SJCRH30 (cell line): ENCODE measurements at places on chromosomes 3 and 15.
A peak's percentile ranks its signal among the peaks of the same experiment; 100 is the strongest.

DNA sequence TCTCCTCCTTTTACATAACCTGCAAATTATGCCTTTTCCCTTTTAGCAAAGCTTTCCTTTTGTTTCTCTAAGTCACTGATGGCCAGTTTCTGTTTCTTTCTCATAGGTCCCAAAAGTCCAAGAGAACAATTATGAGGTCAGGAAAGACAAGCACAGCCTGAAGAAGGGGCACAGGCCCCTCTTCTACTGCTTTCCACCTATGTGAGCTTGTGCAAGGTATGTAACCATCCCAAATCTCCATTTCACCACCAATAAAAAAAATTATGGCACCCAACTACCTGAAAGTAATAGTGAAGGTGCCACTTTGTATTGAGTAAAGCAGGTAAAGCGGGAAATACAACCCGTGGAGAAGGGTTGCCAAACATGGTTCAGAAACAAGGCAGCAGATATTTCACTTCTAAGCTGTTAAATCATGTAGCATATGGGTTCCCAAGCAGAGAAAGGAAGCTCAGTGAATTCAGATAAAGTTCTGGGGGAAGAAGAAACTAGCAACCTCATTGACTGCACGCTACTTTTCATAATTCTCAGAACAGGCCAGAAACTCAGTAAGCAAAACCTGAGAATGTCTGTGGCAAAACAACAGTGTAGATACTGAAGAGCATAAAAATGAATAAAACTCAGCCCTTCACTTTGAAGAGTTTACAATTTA, 4.2 kb downstream of the PLOD2 start:
- no peak for DNase-seq
- peaks cover 6% of the 10 kb centered on the region for H3K4me1 ChIP-seq
- H3K27ac ChIP-seq: no peak overlapping the region
- H3K27me3 ChIP-seq: no peaks in the 10 kb centered on the region

GRCh38 chr3:65831733-65832425, 206.8 kb downstream of the MAGI1 start:
- H3K4me3 ChIP-seq: no peak overlapping the region
- H3K36me3 ChIP-seq: no peaks in the 10 kb centered on the region
- H3K4me1 ChIP-seq: peaks cover 53% of the 10 kb centered on the region
- DNase-seq: no peak
- no peaks in the 10 kb centered on the region for H3K27me3 ChIP-seq
- no peak overlapping the region for H3K27ac ChIP-seq

GRCh38 chr3:101383656-101384055, 63.3 kb upstream of the IMPG2 start:
- H3K4me1 ChIP-seq: 0 out of 2 replicates have a peak, but pooled peaks cover 3% of the 10 kb centered on the region
- no peaks in the 10 kb centered on the region for H3K27me3 ChIP-seq
- H3K27ac ChIP-seq: no peak overlapping the region
- DNase-seq: no peak
- H3K36me3 ChIP-seq: no peaks in the 10 kb centered on the region
- no peak overlapping the region for H3K4me3 ChIP-seq

DNA sequence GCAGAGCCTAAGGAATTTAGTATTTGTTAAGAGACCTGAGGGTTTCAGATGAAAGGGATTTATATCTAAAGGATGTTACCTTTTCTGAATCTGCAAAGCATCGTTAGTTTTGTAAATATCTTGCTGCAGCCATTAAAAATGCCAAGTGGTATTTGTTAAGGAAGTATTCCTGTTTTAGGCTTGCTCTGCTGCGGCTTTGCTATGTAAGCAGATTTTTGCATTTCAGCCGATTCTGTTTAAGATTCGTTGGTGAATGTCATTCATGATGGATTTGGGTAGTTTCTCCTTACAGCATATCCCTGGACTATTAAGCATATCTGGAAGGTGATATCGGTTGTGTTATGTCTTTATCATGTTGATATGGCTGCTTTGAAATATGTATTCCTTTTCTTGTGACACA, 1.0 kb downstream of the USP8 start:
- H3K36me3 ChIP-seq: peaks cover 3% of the 10 kb centered on the region; the same call in 1 of the 2 replicates
- peak overlapping the region; percentile 68; the same call in 1 of the 2 replicates for H3K27ac ChIP-seq
- peaks cover 4% of the 10 kb centered on the region; the same call in 1 of the 2 replicates for H3K4me1 ChIP-seq
- H3K27me3 ChIP-seq: no peaks in the 10 kb centered on the region
